ENCODE measurements at places on chromosomes 5 and 9. TPM values are rescaled to one million over a fixed set of nuclear protein-coding genes. Genes with fewer than 3 reads are reported as not detected.
A peak's percentile ranks its signal among the peaks of the same experiment; 100 is the strongest.

The ACSL6 gene
- total RNA-seq = 4.8 TPM

The C5orf58 gene
- 3.0 TPM for total RNA-seq

The ROPN1L gene
- total RNA-seq = not detected

The FAM153A gene
- 6.0 TPM for total RNA-seq

The FAM151B gene
- 0.48 TPM for total RNA-seq

The CEP120 gene
- total RNA-seq = 15.2 TPM

The IARS1 gene
- total RNA-seq = 220 TPM

The INIP gene
- 16.0 TPM for total RNA-seq

- no peak overlapping the region for H3K4me3 ChIP-seq
- H3K4me1 ChIP-seq = peaks cover 5% of the 10 kb centered on the region
- no peaks in the 10 kb centered on the region for H3K36me3 ChIP-seq
- no peaks in the 10 kb centered on the region for H3K27me3 ChIP-seq
- no peak for DNase-seq
- no peak overlapping the region for H3K27ac ChIP-seq
Observed at GRCh38 chr9:124182741-124183140, 75.0 kb upstream of the NEK6 start.

GRCh38 chr5:122400341-122400740, 88.3 kb downstream of the SNCAIP start:
- peaks cover 26% of the 10 kb centered on the region for H3K4me1 ChIP-seq
- no peaks in the 10 kb centered on the region for H3K27me3 ChIP-seq
- H3K4me3 ChIP-seq = no peak overlapping the region
- no peaks in the 10 kb centered on the region for H3K36me3 ChIP-seq
- H3K27ac ChIP-seq = no peak overlapping the region
- DNase-seq = no peak

GRCh38 chr5:110115503-110115902, 425.8 kb downstream of the MAN2A1 start:
- no peaks in the 10 kb centered on the region for H3K27me3 ChIP-seq
- no peak for DNase-seq
- H3K4me3 ChIP-seq = no peak overlapping the region
- 0 out of 2 replicates have a peak, but pooled peaks cover 4% of the 10 kb centered on the region for H3K4me1 ChIP-seq

DNA sequence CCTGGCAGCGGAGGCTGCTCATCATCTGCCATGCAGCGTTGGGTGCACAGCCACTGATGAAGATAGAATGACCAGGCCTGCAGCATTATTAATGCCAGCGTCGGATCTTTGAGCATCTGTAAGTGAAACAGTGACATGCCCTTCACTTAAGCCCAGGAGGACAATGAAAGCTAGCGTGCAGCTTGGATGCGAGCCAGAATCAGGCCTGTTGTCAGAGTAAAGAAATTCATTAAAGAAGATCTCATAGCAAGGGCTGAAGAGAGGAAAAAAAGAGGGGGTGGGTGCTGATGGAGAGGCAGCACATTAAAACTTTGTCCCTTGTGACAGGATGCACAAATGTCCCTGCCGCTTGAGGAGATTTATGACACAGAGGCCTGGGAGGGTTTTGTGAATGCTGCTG, 186.1 kb upstream of the MAST4 start:
- H3K4me3 ChIP-seq = no peak overlapping the region
- no peak for DNase-seq
- peaks cover 7% of the 10 kb centered on the region for H3K4me1 ChIP-seq
- H3K27me3 ChIP-seq = no peaks in the 10 kb centered on the region
- H3K27ac ChIP-seq = no peak overlapping the region

DNA sequence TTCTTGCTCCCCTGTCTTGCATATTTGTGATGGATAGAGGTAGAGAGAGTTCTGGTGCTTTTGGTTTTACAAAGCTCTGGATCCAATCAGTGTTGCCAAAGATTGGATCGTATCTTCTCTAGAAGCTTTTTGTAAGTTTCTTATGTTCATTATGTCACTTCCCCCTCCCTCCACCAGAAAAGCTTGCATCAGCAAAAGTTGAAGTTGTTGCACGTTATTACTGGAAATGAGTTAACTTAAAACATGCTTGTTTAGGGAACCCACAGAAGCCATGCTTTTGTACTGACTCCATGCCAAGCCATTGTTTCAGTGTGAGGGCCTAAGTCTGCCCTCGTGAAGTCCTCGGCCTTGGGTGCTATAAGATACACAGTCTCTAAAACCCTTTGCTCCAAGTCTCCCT, 186.5 kb downstream of the ERCC6L2 start:
- H3K27me3 ChIP-seq = no peaks in the 10 kb centered on the region
- H3K4me1 ChIP-seq = peaks cover 3% of the 10 kb centered on the region
- H3K4me3 ChIP-seq = no peak overlapping the region

DNA sequence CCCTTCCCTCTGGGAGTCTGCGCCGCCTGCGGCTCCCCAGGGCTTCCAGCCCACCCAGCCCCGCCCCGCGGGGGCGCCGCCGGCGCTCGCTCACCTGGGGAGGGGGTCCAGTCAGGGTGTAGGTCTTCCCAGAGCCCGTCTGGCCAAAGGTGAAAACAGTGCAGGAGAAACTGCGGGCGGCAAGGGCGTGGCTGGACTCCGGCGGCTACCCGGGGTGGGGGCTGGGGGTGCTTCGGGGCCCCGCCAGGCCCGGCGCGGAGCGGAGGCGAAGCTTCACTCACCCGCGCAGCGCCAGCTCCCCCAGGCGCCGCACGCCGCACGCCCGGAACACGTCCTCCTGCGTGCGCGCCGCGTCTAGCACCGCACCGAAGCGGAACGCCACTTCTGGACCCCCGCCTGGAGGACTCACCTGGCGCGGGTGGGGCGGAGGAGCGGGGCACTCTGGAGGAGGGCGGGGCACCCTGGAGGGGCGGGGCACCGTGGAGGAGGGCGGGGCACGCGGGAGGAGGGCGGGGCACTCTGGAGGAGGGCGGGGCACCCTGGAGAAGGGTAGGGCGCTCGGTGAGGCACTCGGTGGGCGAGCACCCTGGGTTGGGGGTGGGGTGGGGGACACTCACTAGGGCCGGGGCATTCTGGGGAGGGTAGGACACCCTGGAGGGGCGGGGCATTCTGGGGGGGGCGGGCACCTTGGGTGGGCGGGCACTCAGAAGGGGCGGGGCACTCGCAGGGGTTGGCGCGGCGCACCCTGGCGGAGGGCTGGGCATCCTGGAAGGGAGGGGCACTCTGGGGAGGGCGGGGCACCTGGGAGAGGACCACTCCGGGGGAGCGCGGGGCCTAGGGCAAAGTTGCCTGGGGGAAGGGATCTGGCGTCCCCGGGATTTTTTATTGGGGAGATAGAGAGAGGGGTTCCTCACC, 814 bp downstream of the KIF12 start:
- peaks cover 70% of the 10 kb centered on the region for H3K27me3 ChIP-seq
- peaks cover 6% of the 10 kb centered on the region for H3K36me3 ChIP-seq
- no peak overlapping the region for H3K27ac ChIP-seq
- peak; percentile 89 for DNase-seq
- H3K4me3 ChIP-seq = peak overlapping the region; percentile 87

DNA sequence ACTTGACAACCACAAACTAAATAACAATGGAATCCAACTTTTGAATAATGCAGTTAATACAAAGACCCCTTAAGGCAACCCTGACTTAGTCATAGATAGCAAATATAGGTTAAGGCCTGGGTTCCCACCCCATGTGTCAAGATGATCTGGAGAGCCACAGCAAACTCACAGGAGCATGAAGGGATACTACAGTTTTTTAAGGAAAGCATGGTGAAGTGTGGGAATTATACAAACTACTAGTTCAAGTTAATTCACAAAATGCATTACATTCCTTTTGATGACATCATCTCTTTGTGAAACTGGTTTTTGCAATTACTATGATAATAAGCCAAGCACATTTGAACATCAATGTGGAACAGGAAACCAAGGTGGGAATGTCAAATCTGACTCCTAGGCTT, 50.6 kb downstream of the LHFPL2 start:
- DNase-seq = no peak
- H3K4me3 ChIP-seq = no peak overlapping the region
- H3K4me1 ChIP-seq = peaks cover 64% of the 10 kb centered on the region

GRCh38 chr5:92580814-92581213, 1000.2 kb downstream of the NR2F1-AS1 start:
- no peak for DNase-seq
- H3K27me3 ChIP-seq = no peaks in the 10 kb centered on the region

- H3K27ac ChIP-seq = no peak overlapping the region
- no peaks in the 10 kb centered on the region for H3K4me1 ChIP-seq
- no peak for DNase-seq
- no peaks in the 10 kb centered on the region for H3K36me3 ChIP-seq
- no peak overlapping the region for H3K4me3 ChIP-seq
- H3K27me3 ChIP-seq = no peaks in the 10 kb centered on the region
Observed at GRCh38 chr5:44869928-44870327, 61.2 kb downstream of the MRPS30 start.

DNA sequence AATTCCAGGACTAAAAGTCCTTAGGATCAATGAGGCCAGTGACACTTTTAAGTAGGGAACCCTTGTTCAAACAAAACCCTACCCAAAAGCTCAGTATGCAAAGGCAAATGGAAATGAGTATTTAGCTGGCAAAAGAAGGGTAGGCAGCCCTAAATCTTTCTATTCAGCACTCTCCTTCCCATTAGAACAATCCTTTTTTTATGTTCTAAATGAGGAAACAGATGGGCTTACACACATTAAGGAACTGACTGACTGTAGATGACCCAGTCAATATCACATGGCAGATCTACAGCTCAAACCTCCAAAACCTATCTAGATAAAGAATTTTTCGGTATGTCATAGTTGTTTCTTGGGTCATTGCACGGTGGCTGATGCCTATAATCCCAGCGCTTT, 7.2 kb downstream of the CSNK1A1 start:
- H3K4me3 ChIP-seq = no peak overlapping the region
- no peak for DNase-seq
- no peak overlapping the region for H3K27ac ChIP-seq
- peaks cover 65% of the 10 kb centered on the region for H3K36me3 ChIP-seq
- no peaks in the 10 kb centered on the region for H3K27me3 ChIP-seq

GRCh38 chr5:1448511-1449011, 3.3 kb upstream of the SLC6A3 start:
- H3K4me1 ChIP-seq = peaks cover 4% of the 10 kb centered on the region
- H3K36me3 ChIP-seq = peaks cover 10% of the 10 kb centered on the region
- H3K27ac ChIP-seq = no peak overlapping the region
- H3K27me3 ChIP-seq = peaks cover 81% of the 10 kb centered on the region
- DNase-seq = no peak

- peaks cover 10% of the 10 kb centered on the region for H3K4me1 ChIP-seq
- DNase-seq = no peak
- no peaks in the 10 kb centered on the region for H3K36me3 ChIP-seq
- no peaks in the 10 kb centered on the region for H3K27me3 ChIP-seq
Observed at GRCh38 chr5:89346573-89346972, 463.6 kb upstream of the MEF2C start.

- no peaks in the 10 kb centered on the region for H3K4me1 ChIP-seq
- no peak overlapping the region for H3K27ac ChIP-seq
- no peaks in the 10 kb centered on the region for H3K36me3 ChIP-seq
Observed at GRCh38 chr5:59099270-59099994, 516.6 kb downstream of the RAB3C start.

- H3K4me1 ChIP-seq = peaks cover 18% of the 10 kb centered on the region
- H3K27me3 ChIP-seq = no peaks in the 10 kb centered on the region
- H3K27ac ChIP-seq = no peak overlapping the region
- H3K36me3 ChIP-seq = no peaks in the 10 kb centered on the region
- DNase-seq = no peak
Observed at GRCh38 chr9:94785215-94786169, 59.0 kb downstream of the AOPEP start.

DNA sequence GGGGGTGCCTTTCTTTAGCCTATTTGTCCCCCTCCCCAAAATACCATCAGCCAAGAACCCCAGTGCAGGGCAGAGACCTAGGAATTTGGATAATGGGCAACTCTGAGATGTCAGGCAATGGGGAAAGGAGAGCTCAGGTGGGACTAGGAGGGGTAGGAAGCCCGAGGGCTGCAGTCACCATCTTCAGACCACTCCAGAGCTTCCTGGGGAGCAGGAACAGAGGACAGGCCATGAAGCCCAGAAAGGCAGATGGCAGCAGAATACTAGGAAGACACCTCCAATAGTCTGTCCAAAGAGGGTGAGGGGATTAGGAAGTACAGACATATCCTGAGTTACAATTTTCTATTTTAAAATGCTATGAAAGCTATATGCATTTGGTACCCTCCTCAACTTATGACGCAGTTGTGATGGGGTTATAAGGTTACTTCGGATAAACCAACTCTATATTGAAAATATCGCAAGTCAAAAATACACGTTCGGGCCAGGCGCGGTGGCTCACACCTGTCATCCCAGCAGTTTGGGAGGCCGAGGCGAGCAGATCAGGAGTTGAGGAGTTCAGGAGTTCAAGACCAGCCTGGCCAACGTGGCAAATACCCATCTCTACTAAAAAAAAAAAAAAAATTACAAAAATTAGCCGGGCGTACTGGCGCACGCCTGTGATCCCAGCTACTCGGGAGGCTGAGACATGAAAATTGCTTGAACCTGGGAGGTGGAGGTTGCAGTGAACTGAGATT, 34.6 kb upstream of the IL17B start:
- no peaks in the 10 kb centered on the region for H3K27me3 ChIP-seq
- H3K4me3 ChIP-seq = no peak overlapping the region
- no peak for DNase-seq
- H3K36me3 ChIP-seq = no peaks in the 10 kb centered on the region
